ENCODE measurements at places on chromosomes 7 and 10.

GRCh38 chr7:103031781-103032180, 42.8 kb downstream of the FBXL13 start:
- DNase-seq: no peak

GRCh38 chr10:33056828-33057596, 99.0 kb upstream of the ITGB1 start:
- DNase-seq: no peak

GRCh38 chr7:118352867-118353453, 128.5 kb downstream of the ANKRD7 start:
- peak; percentile 63 for DNase-seq

- no peak for DNase-seq
These were observed 6.7 kb upstream of the INHBA start for GRCh38 chr7:41709621-41710020.

DNA sequence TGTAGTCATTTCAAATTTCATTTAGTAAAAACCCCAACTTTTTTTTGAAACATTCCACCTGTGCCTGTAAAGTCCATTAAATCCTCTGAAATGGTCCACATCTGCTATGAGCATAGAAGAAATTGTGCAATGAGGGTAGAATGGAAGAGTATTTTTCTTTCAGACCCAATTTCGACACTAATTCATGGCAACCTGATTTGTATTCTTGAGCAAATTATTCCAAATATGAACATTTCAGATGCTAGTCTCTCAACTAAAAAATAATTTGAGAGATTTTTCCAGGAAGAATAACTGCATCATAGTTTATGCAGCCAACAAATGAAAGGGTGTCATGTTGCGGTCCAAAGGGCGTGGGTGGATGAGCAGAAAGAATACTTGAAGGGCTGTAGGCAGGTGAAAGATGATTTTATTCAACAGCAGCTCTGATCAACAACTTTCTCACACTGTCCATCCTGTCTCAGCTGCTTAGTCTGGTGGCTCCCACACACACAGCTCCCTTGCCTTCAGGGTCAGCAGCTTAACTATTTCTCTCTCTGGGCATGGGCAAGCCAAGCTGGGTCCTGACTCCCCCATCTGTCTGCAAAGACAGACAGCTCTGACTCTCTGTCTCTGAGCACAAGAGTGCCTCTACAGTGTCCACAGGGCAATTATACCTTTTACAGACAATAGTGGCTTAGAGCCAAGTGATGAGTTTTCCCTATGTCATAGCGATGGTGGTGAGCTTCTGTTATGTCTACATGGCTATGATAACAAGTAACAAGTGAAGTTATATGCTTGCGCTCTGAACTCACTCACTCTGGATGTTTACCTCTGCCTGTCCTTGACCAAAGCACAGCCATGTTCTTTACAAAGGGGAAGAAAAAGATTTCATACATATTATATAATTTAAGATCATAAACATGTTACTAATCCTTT, 11.5 kb downstream of the STEAP2 start:
- DNase-seq: no peak

DNA sequence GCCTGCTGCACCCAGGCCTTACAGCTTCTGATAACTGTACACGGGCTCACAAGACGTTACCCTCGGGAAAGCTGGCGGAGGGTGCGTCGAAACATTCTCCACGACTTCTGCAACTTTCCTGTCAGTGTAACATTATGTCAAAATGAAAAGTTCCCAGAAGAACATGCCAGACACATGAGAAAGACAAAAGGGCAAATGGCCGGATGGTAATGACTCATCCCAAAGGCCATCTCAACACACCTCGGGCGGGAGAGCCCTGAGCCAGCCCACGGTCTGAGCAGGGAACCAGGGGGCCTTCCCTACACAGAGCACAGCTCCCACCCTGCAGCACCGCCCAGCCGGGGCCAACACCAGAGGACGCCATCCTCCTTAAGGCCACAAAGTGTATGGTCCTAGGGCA, 118.7 kb downstream of the MAD1L1 start:
- no peak for DNase-seq

- DNase-seq: no peak
These were observed 684.2 kb downstream of the LRMDA start for GRCh38 chr10:76115471-76116155.

- DNase-seq: no peak
These were observed 61.6 kb upstream of the OPALIN start for GRCh38 chr10:96420228-96421009.

All from NCI-H2081 treated with DMSO at 0.1 percent for 48 hours (cell line).